ENCODE measurements at places on chromosomes 4 and X.

DNA sequence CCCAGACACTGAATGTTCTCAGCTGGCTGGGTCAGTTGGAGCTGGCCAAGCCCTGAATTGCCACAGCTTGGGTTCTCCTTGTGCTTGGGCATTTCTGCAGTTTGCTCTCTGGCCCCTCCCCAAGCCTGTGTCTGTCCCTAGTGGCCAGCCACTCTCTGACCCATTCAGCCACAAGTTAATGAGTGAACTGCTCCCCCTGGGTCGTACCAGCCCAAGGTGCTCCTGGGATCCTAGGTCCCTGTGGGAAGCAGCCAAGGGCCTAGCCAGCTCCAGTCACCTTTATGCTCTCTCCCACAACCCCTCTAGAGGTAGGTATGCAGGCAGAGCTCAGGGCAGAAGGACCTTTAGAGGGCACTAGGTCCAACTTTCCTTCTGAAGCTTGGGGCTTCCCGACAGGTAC lies 51.5 kb downstream of the STARD8 start:
- DNase-seq, result no peak

DNA sequence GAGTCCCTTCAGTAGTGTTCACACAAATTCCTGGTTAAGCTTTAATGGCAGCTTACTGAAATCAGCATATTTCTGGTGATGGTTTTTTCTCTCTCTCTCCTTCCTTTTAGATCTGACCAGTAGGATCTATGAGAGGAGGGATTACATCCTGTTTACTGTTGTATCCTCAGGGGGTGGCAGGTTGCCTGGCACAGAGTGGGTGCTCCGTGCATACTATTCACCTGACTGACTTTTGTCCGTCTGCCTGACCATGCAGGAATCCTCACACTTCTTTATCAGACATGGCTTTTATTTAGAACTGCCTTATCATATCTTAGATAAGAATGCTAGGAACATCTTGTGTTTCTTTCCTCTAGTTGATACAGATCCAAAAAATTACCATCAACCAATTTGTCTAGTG lies 29.6 kb downstream of the MCUB start:
- DNase-seq, result no peak

DNA sequence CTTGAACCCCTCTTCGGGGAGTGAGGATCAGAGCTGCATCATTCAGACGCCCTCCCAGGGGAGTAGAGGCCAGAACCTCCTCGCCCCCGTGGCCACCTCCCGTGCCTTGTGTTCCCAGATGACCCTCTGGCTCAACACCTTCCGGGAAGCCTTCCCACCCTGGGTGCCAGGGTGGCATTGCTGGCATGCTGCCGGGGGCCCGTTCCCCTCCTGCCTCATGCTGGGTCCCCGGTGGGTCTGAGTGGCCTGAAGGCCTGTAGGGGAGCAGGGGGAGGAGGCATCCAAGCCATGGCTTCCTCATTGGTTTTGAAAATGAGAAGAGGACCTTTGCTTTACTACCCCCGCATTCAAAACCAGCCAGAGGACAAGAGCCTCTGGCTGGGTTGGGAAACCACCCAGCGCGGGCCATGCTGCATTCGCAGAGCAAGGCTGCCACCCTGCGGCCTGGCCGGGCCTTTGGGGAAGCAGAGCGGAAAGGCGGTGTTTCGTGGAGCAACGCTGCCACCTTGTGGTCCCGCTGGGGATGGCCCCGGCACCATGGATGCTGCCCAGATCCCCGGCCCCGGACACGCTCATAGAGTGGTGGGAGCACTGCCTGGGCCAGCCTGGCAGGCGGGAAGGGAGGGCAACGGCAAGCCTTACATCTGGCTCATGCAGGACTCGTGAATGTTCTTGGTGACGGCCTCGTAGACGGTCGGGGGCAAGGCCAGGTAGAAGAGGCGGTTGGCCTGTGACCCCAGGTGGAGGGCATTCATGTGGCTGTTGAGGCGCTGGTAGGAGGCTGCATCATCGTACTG lies 11.9 kb downstream of the G6PD start:
- DNase-seq, result peak; percentile 58

DNA sequence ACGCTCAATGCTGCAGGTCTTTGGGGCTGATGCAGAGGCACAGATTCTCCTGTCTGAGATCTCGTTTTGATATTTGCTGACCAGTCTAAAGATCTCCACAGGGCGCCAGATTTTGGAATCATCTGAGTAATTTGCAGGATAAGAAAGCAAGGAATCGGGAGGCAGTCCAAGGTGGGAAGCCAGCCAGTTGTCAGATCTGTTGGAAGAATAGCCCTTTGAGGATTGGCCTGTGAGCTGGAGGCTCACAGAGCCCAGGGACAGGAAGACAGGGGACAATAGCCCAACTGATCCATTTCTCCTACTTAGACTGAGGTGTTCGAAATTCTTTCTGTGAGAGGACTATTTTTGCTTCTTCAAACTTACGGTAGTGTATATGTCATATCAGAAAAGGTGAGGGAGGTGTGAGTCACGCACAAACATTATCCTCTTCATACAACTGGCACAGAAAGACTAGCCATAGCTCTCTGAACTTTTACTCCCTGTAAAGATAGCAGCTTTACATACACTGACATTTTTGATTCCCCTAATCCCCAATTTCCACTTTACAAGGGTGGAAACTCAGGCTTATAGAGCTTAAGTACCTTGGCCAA lies 8.8 kb downstream of the DIPK2B start:
- DNase-seq, result no peak

GRCh38 chr4:136867465-136867864 lies 664.8 kb downstream of the PCDH18 start:
- no peak for DNase-seq

- DNase-seq, result no peak
Observed at GRCh38 chr4:187286525-187286924, 562.9 kb upstream of the FAT1 start.

- no peak for DNase-seq
Observed at GRCh38 chr4:5527211-5527610, 181.1 kb downstream of the EVC2 start.

GRCh38 chrX:153674219-153674851 lies 722 bp upstream of the PNCK start:
- no peak for DNase-seq

- DNase-seq, result no peak
Observed at GRCh38 chrX:53398216-53398615, 24.2 kb downstream of the SMC1A start.

DNA sequence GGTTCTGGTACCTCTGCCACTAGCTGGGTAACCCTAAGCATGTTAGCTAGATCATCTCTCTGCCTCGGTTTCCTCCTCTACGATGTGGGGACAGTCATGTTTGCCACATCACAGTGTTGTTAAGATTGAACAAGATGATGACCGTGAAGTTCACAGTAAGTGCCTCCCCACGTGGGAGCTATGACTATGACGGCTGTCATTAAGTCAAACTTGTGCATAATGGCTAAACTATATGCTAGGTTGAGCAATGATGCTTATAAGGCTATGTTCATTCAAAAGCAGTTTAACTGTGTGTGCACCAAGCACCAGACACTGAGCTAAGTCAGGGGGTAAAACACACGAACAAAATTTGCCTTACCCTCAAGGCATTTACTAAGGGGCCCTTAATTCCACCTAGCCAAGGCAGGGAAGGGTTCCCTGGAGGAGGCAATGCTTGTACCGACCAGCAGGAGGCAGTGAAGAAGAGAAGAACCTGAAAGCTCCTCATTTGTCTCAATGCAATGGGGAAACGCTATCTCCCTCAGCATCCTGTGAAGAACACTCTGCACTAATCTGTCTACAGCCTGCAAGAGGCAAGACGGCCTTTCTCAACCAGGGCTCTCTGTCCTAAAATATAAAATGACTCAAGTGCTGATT lies 52.9 kb downstream of the MAP7D2 start:
- DNase-seq, result no peak

GRCh38 chr4:118589471-118590055 lies 95.6 kb upstream of the METTL14 start:
- DNase-seq, result no peak

GRCh38 chr4:139851133-139851532 lies 185.5 kb downstream of the MGST2 start:
- DNase-seq, result no peak

Data from GM18507 (cell line).